ENCODE measurements at places on chromosomes 5 and 9.

GRCh38 chr9:75235632-75236031 lies 147.3 kb downstream of the OSTF1 start:
- no peak for DNase-seq

- no peak for DNase-seq
Observed at GRCh38 chr5:63655043-63655442, 307.2 kb downstream of the HTR1A start.

DNA sequence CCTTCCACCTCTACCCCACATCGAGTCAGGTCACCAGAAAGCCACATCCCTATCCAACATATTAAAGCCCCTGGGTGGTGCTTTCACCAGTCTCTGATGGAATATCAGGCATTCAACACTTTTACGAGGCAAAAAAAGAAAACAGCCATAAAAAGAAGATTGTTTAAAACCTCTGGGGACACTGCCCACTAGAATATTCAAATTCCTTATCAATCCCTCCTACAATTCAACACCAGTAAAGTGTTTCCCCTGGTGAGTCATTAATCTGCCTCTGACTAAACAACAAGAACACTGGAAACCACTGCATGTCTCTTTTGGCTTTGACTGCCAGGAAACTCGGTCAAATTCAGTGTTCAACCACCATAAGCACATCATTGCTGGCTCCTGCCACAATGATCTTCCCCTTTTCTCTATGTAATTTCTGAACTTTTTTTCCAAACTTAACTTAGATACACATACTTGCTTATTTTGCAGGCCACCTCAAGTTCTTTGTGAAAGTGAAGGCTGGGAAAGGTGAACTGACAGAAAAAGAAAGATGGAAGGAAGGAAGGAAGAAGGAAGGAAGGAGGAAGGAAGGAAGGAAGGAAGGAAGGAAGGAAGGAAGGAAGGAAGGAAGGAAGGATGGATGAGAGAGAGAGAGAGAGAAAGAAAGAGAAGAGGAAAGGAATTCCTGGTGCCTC lies 105.3 kb downstream of the PAX5 start:
- peak; percentile 5 for DNase-seq

GRCh38 chr9:18855656-18856055 lies 177.4 kb downstream of the SAXO1 start:
- no peak for DNase-seq
